CD4-positive, CD25-positive, alpha-beta regulatory T cell (primary cell): ENCODE measurements at places on chromosomes 7 and 10.

DNA sequence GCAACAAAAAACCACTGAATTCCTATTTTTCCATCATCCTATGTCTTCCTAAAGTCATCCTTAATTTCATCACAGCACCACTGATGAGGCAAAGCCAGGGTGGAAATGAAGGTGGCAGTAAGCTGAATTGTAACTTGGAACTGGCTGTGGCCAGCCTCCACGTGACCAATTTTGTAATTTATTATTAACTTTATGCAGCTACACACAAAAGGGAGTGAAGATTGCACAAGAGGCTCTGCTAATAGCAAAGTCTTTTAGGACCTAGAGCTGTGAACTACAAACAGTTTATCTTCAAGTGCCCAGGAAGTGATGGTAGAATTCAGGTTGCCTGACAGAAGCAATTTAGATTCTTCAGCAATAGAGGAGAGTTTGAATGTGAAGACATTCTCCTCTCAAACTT, 176.4 kb downstream of the CCDC71L start:
- peak; percentile 31 for DNase-seq

- no peak for DNase-seq
Observed at GRCh38 chr7:86991093-86991769, 68.2 kb downstream of the ELAPOR2 start.

- no peak for DNase-seq
Observed at GRCh38 chr10:1571587-1572237, 165.6 kb downstream of the ADARB2 start.

- peak; percentile 92 for DNase-seq
Observed at GRCh38 chr7:157502701-157503111, 165.9 kb downstream of the DNAJB6 start.

GRCh38 chr10:102230264-102230860, 4.3 kb downstream of the ELOVL3 start:
- DNase-seq: no peak

DNA sequence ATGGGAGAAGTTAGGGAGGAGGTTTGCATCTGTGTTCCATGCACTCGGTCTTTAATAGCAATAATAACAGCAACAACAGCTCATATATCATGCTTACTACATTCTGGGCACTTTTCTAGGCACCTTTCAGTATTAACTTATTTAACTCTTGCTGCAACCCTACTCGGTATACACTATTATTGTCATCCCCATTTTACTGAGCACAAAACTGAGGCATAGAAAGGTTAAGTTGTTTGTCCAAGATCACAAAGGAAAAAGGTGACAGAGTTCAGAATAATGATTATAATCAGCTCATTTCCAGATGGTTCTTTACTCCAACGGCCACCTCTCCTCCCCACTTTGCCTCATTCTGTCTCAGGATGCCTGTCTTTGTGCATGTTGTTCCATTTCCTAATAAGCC, 102.1 kb upstream of the ABI1 start:
- DNase-seq: no peak

GRCh38 chr10:13053794-13054462, 46.0 kb upstream of the OPTN start:
- DNase-seq: no peak

DNA sequence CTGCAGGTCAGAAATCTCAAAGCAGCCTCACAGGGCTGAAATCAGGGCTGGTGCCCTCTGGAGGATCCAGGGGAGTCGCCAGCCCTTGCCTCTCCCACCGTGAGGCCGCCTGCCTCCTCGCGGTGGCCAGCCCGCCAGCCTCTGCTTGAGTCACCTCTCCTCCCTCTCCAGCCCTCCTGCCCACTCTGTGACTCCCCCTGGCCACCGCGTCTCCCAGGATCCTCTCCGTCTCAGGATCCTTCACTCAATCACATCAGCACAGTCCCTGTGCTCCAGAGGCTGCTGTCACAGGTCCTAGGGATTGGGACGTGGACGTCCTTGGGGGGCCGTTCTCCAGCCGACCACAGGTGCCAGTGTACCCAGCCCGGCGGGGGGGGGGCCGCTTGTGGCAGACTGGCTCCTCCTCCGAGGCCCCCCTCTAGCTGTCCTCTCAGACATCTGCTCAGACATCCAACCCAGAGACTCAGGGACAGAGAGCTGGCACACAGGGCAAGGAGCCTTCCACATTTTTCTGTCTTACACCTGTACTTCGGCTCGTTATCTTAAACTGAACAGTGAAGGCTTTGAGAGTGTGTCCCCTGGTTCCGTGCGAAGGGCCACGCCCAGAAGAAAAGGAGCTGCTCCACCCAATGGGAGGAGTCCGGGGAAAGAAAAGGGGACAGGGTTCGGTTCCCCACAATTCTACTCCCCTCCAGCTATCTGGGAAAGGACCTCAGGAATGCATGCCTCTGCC, 9.4 kb upstream of the PPP2R2D start:
- no peak for DNase-seq

DNA sequence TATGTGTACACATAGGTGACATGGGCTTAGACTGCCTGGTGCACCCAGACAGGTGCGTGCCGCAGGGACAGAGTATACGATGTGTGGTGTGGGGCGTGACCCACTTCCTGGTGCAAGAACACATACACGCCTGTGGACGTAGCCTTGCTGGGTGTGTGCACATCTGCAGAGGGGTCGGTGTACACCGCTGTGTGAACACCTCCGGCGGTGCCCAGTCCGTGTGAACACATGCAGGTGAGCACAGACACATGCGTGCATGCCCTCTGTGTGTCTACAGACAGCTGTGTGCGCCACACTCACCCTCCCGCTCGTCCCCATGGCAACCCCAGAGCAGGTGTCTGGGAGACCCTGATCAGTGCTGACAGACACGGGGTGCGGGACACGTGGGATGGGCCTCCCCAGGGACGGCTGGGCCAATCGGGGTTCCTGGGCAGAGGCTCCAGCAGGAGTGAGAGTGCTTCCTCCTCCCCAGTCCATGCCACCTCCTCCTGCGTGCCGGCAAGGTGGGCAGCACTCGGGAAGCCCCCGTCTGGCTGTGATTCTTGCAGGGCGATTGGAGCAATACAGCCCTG, 23.4 kb downstream of the ELFN1 start:
- DNase-seq: no peak

DNA sequence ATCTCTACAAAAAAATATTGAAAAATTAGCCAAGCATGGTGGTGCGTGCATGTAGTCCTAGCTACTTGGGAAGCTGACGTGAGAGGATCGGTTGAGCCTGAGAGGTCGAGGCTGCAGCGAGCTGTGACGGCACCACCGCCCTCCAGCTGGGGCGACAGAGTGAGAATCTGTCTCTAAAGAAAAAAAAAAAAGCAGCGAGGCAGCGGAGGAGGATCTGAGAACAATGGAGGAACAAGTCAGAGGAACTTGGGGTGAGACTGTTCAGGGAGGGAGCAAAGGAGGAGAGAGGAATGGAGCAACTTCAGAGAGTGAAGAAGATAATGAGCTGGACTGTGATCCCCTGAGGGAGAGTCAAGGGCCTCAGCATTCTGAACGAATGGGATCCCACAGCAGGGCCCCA, 85.4 kb downstream of the MKX start:
- no peak for DNase-seq

- no peak for DNase-seq
Observed at GRCh38 chr7:92636018-92636560, 45.9 kb upstream of the FAM133B start.

DNA sequence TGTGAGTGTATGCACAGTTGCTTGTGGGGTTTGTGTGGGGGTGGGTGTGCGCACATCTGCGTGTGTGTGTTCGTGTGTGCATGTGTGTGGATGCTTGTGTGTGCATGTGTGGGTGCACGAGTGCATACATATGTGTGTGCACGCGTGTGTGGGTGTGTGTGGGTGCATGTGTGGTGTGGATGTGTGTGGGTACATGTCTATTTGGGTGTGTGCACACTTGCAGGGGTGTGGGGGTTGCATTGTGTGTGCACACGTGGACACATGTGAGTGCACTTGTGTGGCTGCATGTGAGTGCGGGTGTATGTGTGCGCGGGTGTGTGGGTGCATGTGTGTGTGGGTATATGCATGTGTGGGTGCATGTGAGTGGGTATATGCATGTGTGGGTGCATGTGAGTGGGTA, 73.7 kb downstream of the NKX6-2 start:
- no peak for DNase-seq

- peak; percentile 86 for DNase-seq
Observed at GRCh38 chr10:124744102-124745050, at the start of gene FAM53B. Gene FAM53B, minus strand, starts transcription at chr10:124744378. Its CDS starts 37,665 bp downstream, at chr10:124706713.

DNA sequence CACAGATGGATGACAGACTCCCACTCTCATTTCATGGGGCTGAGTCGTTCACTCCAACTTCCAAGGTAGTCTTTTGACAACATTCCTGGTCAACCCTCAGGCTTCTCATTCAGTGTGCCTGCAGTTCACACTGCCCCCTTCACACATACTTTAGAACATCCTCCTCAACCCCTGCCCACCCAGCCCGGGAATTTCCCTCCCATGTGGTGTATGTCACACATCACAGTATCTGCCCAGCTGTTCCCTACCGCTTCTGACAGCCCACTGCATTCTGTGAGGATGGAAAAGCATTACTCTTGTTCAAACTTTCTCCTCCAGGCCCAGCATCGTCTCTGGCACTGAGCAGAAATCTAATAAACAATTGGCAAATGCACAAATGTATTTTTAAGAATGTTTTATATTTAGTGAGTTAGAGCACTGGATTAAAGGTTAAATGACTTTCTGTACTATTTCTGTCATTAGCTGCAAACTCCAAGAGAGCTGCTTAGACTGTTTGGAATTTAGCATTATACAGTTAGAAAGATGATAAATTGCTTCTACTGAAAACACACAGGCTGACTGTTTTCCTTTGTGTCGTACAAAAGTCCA, 110.4 kb downstream of the SFMBT2 start:
- DNase-seq: no peak

DNA sequence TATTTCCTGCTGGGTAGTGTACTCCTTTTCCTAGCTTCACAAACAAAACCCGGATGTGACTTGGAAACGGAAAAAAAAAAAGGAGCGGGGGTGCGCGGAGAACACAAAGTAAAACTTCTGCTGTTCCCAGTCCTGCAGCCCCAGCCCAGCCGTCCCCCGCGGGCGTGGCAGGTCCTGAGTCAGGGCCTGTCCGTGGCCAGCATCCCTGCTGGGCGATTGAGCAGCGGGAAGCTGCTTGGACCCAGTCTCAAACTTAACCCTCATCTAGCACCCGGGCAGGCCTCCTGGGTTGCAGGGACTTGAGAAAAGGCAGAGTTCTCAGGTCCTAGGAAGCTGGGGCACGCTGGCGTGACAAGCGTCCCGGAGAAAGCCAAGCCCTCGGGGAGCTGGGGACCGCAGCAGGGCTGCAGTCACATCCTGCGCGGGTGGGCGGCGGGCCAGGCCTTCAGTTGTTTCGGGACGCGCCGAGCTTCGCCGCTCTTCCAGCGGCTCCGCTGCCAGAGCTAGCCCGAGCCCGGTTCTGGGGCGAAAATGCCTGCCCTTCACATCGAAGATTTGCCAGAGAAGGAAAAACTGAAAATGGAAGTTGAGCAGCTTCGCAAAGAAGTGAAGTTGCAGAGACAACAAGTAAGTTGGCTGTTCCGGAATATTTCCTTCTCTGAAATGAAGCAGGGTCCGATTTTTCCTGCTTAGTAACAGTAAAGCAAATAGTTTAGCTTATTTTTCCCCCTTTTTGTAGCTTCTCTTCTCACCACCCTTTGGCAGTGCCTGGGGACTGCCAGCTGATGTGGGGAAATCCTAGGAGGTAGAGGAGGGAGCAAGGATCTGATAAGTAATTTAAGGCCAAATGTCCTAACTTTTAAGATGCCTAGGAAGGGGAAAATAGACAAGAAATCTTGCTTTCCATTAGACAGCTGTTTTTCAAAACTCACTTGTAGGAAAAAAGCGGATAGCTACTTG, at the start of gene GNG11:
GNG11 (plus strand) TSS at position 129 of the 960 bp plus-strand sequence; CDS start at position 532, 403 bp downstream.
- DNase-seq: no peak

DNA sequence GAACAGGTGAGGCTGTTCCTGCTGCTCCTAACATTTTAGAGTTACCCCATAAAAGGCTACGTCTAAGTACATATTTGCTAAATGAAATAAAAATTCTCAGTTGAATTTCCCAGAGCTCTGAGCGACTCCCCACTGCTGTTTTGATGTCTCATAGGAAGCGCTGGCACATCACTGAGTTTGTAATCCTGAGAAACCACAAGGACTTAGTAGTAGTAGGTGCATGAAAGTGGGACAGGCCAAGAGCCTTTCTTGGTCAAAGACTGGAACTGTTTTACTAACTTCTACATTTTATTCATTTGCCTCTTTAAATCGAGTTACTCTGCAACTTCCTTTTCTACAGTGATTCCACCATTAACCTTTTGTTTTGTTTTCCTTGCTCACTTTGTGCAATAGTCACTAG, 85.9 kb downstream of the XPNPEP1 start:
- DNase-seq: no peak

- no peak for DNase-seq
Observed at GRCh38 chr10:55233090-55233489, 432.1 kb upstream of the PCDH15 start.

DNA sequence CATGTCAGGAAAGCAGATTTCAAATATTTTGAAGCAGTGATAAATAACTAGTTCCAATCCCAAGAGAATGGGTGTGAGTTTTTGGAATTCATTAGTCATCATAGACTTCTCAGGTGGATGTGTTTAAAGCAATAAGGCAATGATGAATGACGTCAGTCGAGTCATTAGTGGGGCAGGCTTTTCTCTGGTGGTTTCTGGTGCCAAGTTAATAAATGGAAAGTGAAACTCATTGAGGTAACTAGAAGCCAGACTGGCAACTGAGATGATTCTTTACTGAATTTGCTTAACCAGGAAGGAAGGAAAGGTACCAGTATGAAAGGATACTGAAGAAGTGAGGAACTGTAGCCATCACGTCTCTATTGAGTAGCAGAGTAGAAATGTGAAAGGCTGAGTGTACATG, 311.0 kb downstream of the GPAM start:
- no peak for DNase-seq

- DNase-seq: no peak
Observed at GRCh38 chr7:15848362-15848761, 161.9 kb upstream of the MEOX2 start.

- DNase-seq: no peak
Observed at GRCh38 chr7:129108581-129108980, 35.9 kb upstream of the TSPAN33 start.

DNA sequence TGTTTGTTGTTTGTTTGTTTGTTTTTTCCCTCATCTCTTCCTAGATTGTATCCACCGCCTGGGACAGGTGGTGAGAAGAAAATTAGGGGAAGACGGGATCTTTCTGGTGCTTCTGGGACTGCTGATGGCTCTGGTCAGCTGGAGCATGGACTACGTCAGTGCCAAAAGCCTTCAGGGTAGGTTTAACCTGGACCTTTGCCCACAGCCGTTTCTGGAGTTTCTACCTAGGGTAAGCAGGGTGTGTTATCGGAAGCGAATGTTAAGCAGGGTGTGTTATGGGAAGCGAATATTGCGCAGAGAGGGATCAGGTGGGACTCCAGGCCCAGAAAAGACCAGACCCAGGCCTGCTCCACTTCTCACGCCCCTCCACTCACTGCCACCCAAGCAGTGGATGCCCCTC, 4.7 kb downstream of the CLCN1 start:
- DNase-seq: no peak
